Activated CD4-positive, alpha-beta T cell treated with anti-CD3 and anti-CD28 coated beads for 36 hours (primary cell): ENCODE measurements at places on chromosomes 6 and 20. TPM values are rescaled to one million over a fixed set of nuclear protein-coding genes. Genes with fewer than 3 reads are reported as not detected.
A peak's percentile ranks its signal among the peaks of the same experiment; 100 is the strongest.

ADGRG6 gene
- 0.26 TPM for total RNA-seq

STX11 gene
- total RNA-seq: 19.6 TPM

CENPW gene
- 63.6 TPM for total RNA-seq

CCHCR1 gene
- total RNA-seq: 39.7 TPM

GRM1 gene
- not detected for total RNA-seq

DNA sequence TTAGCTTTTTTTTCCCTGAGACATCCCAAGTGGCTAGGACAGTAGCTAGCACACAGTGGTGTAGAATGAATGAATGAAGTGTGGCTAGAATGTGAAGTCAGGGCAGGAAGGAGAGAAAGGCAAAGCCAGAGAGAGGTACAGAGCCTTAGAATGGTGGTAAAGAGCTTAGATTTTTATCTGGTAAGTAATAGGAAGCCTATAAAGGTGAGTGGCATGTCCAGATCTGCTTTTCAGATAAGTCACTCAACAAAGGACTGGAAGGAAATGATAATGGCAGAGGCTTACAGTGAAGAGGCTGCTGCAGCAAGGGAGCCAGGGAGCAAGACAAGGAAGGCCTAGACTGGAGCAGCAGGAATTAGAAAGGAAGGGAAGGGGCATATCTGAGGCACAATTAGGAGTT lies 96.0 kb upstream of the PRDM1 start:
- no peak for DNase-seq

DNA sequence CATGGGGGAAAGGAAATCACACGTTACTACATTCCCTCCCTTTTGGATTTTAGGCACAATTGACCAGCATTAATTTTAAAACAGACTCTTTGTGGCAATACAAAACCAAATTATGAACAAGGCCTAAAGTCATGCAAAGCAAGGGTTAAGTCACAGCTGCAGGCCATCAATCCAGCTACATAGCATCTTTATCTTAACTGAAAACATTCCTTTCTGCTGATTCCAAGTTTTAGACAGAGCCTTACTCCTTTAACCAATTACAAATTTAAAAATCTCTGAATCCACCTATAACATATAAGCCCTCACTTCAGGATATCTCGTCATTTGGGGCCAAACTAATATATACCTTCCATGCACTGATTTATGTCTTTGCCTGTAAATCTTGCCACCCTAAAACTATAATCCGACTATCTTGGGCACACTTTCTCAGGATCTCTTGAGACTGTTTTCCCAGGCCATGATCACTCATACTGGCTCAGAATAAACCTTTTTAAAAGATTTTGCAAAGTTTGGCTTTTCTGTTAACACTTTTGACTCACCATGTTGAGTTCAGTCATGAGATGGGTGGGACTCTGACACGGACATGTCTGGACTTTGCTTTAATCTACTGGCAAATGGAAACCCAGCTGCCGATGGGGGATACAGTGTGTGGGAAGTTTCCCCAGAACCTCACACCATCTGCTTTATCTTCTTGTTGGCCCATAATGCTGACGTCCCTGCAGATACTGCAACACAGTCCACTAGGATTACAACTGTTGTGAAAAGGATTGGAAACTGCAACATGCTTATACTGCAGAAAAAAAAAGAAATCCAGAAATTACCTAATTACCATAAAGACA lies 757.0 kb downstream of the PTPRT start:
- DNase-seq: no peak

- peak; percentile 67 for DNase-seq
Measured at GRCh38 chr6:106097411-106098231, 11.5 kb downstream of the PRDM1 start.

DNA sequence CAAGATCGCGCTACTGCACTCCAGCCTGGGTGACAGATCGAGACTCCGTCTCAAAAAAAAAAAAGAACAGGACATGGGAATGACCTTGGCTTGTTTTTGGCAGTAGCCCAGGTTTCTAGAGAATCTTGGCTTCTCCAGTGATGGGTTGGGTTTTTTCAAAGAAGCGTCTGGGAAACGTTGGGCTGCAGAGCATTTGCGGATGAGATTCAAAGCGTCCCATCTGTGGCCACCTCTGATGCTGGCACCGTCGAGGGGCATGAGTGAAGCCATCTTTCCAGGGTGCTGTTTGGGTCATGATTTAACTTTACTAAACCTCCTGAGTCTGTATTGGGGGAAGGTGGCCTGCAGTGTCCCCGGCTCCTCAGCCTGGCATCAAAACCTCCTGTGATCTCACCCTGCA lies 43.2 kb upstream of the SRF start:
- no peak for DNase-seq

GRCh38 chr6:143941852-143942627 lies 66.0 kb downstream of the PLAGL1 start:
- peak; percentile 83 for DNase-seq

- no peak for DNase-seq
Measured at GRCh38 chr6:45712786-45713185, 302.9 kb downstream of the CLIC5 start.

- no peak for DNase-seq
Measured at GRCh38 chr20:9389346-9389745, 125.0 kb upstream of the LAMP5 start.

DNA sequence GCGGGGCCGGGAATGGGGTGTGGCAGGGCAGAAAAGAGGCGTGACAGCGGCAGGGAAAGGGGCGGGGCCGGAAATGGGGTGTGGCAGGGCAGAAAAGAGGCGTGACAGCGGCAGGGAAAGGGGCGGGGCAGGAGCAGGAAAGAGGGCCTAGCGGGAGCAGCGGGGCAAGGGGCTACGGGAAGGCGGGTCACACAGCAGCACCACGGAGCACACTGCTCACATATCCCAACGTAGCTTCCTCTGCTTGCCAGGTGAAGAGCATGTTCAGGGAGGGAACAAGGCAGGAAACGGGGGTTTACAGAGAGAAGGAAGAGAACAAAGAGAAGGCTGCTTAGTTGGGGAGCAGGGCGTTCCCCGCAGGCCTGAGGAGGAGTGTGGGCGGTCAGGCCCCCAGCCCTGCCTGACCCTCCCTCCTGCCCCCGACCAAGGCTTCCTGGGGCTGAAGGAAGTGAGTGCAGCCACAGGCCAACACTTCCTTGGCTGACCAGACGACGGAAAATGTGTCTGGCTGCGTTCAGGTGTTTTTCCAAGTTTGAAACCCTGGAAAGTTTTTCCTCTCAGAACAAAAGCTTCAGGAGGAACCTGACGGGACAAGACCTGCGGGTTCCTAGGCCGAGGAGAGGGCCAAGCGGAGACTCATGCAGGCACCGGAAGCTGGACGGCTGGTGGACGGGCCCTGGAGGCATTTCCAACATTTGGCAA lies 13.8 kb downstream of the UCKL1 start:
- DNase-seq: peak; percentile 83

DNA sequence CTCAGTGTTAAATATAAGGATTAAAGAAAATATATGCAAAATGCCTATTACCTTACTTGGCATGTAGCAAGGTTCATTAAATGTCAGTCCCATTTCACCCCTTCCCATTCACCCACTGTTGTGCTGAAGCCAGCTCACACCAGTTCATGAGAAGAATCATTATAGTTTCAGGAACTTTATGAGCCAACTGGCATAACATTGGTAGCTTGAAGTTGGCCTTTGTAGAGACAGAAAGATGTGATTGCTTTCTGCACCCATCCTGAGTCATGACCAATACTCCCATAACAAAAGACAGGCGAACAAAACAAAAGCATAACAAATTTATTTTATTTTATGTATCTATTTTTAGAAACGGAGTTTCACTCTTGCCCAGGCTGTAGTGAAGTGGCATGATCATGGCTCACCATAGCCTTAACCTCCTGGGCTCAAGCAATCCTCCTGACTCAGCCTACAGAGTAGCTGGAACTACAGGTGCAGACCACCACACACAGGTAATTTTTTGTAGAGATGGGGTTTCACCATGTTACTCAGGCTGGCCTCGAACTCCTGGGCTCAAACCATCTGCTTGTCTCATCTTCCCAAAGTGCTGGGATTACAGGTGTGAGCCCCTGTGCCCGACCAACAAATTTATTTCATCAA lies 17.6 kb upstream of the IER3 start:
- DNase-seq: no peak

DNA sequence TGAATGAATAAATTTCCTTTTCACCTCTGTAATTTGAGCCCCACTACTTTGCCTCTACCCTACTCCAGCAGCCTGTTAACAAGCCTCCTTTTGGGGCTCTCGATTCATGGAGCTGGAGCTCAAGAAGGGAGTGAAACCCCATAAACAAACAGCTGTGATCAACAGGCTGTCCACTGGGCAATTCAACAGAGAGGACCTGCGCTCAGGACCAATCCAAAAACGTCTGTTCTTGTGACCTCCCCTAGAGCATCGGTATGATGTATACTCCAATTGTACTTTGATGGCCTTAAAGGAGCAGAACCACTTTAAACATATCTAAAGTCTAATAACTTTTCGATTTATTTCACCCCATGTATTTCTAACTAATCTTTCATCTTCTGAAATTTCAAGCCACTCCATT lies 37.4 kb downstream of the HIVEP2 start:
- peak; percentile 48 for DNase-seq

DNA sequence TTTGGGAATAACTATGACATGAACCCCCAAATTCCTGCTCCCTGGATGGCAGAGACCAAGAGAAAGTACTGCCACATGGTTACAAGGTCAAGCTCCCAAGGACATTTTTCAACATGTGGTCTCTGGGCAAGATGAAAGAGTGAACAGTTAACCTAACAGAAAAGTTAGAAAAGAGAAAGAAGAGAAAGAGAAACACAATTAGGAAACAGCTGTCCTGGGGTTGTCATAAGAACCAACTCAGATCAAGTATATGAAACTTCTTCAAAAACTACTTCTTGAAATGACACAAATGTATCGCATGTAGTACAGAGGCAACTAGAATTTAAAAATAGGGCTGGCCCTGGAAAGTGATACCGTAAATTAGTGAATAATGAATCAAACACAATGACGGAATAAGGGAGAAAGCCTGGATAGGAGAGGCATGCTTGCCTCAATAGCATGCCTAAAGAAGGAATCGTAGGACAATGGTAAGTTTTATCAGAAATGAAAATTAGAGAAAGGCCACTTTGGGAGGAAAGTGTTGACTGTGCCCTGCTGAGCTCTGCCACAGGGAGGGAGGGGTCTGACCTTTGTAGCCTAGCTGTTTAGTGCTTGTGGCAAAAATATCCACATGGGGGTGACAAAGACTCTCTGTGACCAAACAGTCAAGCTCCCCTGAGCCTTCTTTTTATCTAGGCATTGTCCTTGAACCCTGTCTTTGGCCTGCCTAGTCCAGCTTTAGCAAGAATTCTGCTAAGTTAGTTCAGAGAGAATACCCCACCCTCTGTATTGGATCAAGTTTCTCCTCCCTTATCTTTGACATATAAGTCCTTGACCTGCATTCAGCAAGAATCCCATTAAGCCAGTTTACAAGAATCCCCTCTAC lies 4.3 kb upstream of the DCBLD1 start:
- DNase-seq: peak; percentile 37

DNA sequence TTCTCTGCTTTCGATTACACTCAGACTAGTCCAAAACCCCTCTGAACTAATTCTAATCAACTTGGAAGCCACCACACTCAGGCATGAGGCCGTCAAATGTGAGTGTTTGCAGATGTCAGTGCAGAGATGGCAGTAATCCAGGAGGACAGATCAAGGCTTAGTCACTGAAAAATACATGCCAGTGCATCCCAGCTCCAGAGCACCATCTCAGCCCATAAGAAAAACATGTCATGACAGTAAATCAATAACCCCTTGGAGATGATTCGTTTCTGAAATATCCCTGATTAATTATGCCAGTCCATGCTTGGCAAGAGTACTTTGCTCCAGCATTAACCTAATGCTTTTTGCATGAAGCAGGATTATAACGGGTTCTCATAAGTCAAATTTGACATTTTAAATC lies 179.5 kb downstream of the ADAT2 start:
- no peak for DNase-seq

- DNase-seq: no peak
Measured at GRCh38 chr20:57426271-57426689, 35.1 kb downstream of the RBM38 start.

GRCh38 chr6:35496841-35497570 lies at the start of gene TEAD3:
Gene TEAD3 (minus strand): TSS chr6:35497079.
- DNase-seq: peak; percentile 70

GRCh38 chr6:167549213-167549612 lies 224.3 kb downstream of the TTLL2 start:
- DNase-seq: no peak
